ENCODE measurements at places on chromosomes 1 and 21. TPM values are rescaled to one million over a fixed set of nuclear protein-coding genes. Genes with fewer than 3 reads are reported as not detected.
A peak's percentile ranks its signal among the peaks of the same experiment; 100 is the strongest.

The S100A10 gene
- 231 TPM for total RNA-seq

The LCE2C gene
- not detected for total RNA-seq

The HMGB4 gene
- total RNA-seq, result not detected

The CR1 gene
- total RNA-seq, result 0.10 TPM

The NBPF11 gene
- 8.7 TPM for total RNA-seq

The MAP1LC3C gene
- 1.7 TPM for total RNA-seq

The IL19 gene
- total RNA-seq, result not detected

The C8A gene
- not detected for total RNA-seq

DNA sequence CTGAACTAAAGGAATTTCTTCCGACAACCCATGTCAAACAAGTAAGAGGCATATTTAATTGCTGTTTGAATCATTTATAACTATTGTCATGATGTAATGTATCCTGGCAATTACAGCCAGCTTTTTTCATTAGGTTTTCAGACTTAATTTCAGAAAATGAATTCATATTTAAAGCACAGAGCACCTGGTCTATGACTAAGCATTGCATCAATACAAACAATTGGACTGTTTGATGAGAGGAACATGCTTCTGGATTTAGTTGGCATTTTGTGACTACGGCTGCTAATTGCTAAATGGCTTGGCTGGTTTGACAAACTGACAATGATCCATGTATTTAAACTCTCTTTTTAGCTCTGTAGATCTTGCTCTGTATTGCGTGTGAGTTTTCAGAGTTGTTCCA, 853.4 kb downstream of the NCAM2 start:
- no peak for DNase-seq
- no peak overlapping the region for H3K4me3 ChIP-seq
- H3K36me3 ChIP-seq, result no peaks in the 10 kb centered on the region
- H3K4me1 ChIP-seq, result peaks cover 4% of the 10 kb centered on the region
- no peak overlapping the region for H3K27ac ChIP-seq

DNA sequence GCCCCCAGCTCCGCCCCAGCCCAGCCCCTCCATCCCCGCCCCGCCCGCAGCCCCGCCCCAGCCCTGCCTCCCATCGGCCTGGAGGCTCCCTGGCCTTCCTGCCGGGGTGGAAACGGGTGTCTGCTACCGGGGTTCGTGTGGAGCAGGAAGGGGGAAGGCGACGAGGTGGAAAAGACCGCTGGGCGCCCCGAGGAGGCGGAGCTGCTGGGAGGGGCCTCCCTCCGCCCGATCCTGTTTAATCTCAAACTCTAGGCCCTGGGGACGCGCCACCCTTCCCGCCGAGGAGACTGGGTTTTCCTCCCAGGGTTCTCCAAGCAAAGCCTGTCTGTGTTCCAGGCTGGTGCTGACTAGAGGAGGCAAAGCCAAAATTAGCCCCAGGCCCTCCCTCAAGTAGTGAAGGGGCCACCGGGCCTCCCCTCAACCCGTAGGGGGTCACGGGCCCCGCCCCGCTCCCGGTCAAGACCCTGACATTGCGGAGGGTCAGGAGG, 16.2 kb upstream of the TTLL10 start:
- H3K27ac ChIP-seq, result peak overlapping the region; percentile 56
- H3K36me3 ChIP-seq, result no peaks in the 10 kb centered on the region
- peaks cover 17% of the 10 kb centered on the region for H3K4me1 ChIP-seq
- peak overlapping the region; percentile 54 for H3K4me3 ChIP-seq
- peak; percentile 54 for DNase-seq

DNA sequence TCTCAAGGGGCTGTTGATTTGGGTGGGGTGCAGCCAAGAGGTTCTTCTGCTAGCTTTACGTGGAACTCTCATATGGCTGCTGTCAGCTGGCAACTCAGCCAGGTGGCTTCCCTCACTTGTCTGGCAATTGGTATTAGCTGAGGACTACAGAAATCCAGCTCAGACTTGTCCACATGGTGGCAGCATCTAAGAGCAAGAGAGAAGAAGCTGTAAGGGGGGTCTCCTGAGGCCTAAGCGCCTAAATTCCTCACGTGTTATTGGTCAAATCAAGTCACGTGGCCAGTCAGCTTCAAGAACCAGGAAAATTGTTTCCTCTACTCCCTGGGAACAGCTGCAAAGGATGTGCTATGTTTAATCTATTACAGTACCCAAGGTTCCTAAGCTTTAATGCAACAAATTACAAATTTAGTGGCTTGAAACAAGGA, 4.2 kb upstream of the DYRK3 start:
- DNase-seq, result peak; percentile 68
- H3K36me3 ChIP-seq, result no peaks in the 10 kb centered on the region
- H3K27ac ChIP-seq, result no peak overlapping the region
- H3K4me3 ChIP-seq, result no peak overlapping the region
- no peaks in the 10 kb centered on the region for H3K27me3 ChIP-seq

GRCh38 chr1:90133133-90133532, 138.2 kb downstream of the ZNF326 start:
- no peak for DNase-seq
- H3K27ac ChIP-seq, result no peak overlapping the region
- H3K4me3 ChIP-seq, result no peak overlapping the region
- no peaks in the 10 kb centered on the region for H3K4me1 ChIP-seq
- H3K36me3 ChIP-seq, result no peaks in the 10 kb centered on the region

GRCh38 chr1:162854245-162854882, 6.6 kb downstream of the CCDC190 start:
- no peaks in the 10 kb centered on the region for H3K36me3 ChIP-seq
- no peaks in the 10 kb centered on the region for H3K27me3 ChIP-seq
- no peaks in the 10 kb centered on the region for H3K4me1 ChIP-seq
- no peak overlapping the region for H3K4me3 ChIP-seq

- DNase-seq, result no peak
- no peaks in the 10 kb centered on the region for H3K27me3 ChIP-seq
- H3K4me3 ChIP-seq, result no peak overlapping the region
- H3K4me1 ChIP-seq, result no peaks in the 10 kb centered on the region
Observed at GRCh38 chr1:234683861-234684632, 74.1 kb upstream of the IRF2BP2 start.

GRCh38 chr1:30822966-30823581, 65.5 kb upstream of the LAPTM5 start:
- H3K4me3 ChIP-seq, result no peak overlapping the region
- H3K4me1 ChIP-seq, result peaks cover 15% of the 10 kb centered on the region

- no peak overlapping the region for H3K4me3 ChIP-seq
- H3K27me3 ChIP-seq, result no peaks in the 10 kb centered on the region
- no peak for DNase-seq
- H3K4me1 ChIP-seq, result no peaks in the 10 kb centered on the region
Observed at GRCh38 chr1:25837262-25837875, 17.6 kb downstream of the MTFR1L start.

- H3K36me3 ChIP-seq, result no peaks in the 10 kb centered on the region
- H3K27ac ChIP-seq, result no peak overlapping the region
- no peaks in the 10 kb centered on the region for H3K4me1 ChIP-seq
- H3K4me3 ChIP-seq, result no peak overlapping the region
- no peak for DNase-seq
Observed at GRCh38 chr1:111285879-111286278, 4.8 kb upstream of the CHIA start.

- H3K4me1 ChIP-seq, result peaks cover 4% of the 10 kb centered on the region
- no peak for DNase-seq
- no peak overlapping the region for H3K4me3 ChIP-seq
- H3K27ac ChIP-seq, result no peak overlapping the region
- no peaks in the 10 kb centered on the region for H3K36me3 ChIP-seq
Observed at GRCh38 chr1:236692128-236692527, 5.8 kb downstream of the ACTN2 start.

All from H1 (cell line).